ENCODE measurements at places on chromosomes 13 and 19.
A peak's percentile ranks its signal among the peaks of the same experiment; 100 is the strongest.

GRCh38 chr13:46751811-46752635 lies 44.9 kb downstream of the ESD start:
- peak; percentile 3 for DNase-seq

DNA sequence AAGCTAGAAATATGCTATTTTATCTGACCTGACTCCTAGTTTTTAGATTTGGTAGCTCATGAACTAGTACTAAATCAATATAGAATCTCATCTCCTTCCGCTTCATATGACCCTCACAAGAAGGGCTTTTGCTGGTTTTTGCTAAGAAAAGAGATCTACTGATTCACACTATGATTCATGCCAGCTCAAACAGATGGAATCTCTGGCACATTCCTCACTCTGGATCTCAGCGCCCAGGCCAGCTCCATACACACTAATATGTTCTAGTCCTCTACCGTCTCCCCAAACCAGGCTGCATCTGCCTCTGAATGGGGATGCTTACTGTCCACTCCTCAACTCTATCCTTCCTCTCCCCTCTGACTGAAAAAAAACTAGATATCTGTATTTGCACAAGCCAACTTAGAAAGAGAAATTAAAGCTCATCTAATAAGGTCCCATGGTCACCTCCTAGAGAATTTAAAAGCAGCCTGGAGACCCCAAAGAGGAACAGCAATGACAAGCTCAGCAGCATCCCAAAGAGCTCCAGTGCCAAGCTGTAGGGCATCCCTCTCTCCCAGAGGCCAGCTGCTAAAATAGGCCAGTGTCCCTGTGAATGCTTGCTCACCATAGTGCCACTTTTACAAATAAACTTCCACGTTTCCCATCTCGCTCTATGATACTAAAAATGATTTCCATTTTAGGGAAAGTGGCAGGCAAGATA lies 74.9 kb downstream of the LHFPL6 start:
- DNase-seq = no peak

- DNase-seq = no peak
Measured at GRCh38 chr13:28584873-28585381, 74.0 kb upstream of the POMP start.

DNA sequence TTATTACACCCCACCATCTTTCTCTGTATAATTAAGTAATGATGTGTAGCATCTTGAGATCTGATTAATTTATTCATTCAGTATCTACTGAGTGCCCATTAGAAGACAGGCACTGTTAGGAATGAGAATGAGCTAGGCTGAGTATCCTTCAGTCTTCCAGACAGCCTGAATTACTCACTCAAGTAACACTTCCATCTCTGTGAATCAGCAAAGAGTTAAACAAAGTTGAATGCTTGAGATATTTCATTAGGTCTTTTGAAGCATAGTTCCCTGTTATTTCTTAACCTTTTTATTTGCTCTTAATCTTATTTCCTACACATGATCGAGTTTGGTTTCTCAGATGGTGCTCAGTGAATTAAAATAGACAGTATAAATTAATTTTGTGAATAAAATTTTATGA lies 413.7 kb downstream of the DCT start:
- DNase-seq = no peak

DNA sequence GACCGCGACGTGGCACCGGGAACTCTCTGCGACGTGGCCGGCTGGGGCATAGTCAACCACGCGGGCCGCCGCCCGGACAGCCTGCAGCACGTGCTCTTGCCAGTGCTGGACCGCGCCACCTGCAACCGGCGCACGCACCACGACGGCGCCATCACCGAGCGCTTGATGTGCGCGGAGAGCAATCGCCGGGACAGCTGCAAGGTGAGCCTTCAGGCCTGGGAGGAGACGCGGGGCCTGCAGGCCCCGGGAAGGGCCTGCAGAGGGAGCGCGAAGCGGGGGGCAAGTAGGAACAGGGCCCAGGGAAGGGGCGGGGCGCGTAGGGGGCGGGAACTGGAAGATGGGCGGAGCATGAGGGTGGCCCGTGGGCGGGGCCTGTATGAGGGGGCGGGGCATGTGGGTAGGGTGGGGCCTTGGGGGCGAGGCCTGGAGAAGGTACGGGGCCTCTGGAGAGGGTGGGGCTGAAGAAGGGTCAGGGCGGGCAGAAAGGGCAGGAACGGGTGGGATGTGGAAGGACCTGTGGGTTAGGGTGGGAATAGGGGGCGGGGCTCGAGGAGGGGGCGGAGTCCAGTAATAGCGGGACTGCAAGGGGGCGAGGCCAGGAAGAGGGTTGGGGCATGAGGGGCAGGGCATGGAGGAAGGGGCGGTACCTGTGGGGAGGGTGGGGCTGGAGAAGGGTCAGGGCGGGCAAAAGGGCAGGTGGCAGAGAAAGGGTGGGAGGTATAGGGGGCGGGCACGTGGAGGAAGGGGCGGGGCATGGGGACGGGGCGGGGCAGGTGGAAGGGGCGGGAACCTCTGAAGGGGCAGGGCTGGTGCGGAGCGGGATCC lies 2.5 kb downstream of the CFD start:
- DNase-seq = peak; percentile 54

DNA sequence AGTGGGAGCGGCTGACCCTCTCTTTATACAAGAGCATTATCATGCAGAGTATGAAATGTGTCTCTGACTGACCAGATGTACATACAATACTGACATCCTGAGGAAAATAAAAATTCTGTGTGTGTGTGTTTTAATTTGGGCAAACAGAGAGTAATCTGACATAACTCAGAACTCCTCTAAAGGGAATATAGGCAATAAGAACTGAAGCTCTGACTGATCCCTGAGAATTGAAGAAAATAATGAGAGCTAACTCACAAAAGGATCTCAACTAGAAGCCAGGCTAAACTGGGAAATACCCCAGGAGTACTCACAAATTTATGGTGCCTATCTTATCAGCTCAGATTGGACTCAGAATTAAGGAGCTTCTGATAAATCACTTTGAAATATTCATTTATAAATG lies 539.9 kb downstream of the OLFM4 start:
- DNase-seq = no peak

DNA sequence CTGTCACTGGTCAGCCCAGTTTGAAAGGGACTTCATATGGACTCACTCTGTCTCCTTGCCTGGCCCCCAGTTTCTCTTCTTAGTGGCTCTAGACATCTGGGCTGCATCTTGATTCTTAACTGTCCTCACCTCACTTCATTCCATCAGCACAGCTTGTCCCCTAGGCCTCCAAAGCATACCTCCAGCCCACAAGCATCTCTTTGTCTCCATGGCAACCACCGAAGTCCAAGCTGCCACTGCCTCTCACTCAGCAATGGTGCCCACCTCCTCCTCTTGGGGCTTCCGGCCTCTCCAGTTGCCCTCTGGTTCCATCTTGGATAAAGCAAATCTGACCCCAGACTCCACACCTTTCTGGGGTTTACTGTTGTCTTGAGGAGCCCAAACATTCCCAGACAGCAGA lies 9.9 kb upstream of the KLHL26 start:
- no peak for DNase-seq

DNA sequence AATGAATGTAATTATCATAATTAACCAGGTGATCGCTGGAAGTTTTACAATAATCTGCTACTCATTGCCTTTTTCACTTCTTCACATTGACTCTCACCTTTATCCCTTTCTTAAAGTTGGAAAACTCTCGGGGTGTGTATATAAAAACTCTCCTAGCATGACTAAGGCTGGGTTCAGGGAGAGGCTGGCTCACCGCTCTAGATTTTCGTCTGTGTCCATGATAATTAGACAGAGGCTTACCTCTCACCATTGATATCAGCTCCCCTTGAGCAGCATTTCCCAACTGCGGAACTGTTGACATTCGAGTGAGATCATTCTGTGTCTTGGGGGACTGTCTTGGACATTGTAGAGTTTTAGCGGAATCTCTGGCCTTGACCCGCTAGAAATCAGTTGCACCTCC lies 39.4 kb downstream of the NFIX start:
- no peak for DNase-seq

DNA sequence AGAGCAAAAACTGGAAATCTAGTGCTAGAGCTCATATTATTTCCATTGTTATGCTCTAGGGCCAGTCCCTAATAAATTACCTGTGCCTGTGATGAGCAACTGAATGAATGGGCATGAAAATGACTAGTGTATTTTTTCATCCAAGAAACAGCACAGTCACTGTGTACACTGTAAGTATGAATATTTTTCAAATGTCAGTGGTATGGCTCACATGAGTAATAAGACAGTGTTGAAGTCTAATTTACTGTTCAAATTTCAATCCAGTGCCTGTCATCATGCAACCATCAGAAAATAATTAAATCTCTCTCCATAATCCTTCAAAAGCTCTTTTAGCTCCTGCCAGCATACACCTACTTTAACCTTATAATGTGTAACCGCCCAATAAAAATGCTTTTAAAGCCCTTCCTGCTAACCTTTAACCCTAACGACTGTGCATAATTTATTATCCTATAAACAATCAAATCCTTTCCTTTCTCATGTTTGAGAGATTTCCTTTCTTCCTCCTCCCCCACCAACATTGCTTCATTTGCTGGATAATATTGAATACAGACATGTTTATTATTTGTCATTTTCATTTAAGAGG lies 378.3 kb downstream of the GPC5 start:
- no peak for DNase-seq

DNA sequence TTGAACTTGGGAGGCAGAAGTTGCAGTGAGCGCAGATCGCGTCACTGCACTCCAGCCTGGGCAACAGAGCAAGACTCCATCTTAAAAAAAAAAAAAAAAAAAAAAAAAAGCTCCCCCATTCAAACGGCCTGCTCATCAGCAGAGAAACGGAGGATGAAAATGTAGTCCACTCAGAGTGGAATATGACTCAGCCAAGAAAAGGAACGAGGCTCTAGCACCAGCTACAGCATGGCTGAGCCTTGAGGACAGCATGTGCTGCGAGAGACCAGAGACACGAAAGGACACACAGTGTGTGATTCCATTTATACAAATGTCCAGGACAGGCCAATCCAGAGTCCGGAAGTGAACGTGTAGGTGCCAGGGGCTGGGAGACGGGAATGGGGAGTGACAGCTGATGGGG lies 18.1 kb upstream of the MIER2 start:
- DNase-seq = no peak

- DNase-seq = no peak
Measured at GRCh38 chr13:56515441-56515840, 625.3 kb upstream of the PRR20A start.

GRCh38 chr13:50126263-50126992 lies 111.2 kb downstream of the KCNRG start:
- no peak for DNase-seq

DNA sequence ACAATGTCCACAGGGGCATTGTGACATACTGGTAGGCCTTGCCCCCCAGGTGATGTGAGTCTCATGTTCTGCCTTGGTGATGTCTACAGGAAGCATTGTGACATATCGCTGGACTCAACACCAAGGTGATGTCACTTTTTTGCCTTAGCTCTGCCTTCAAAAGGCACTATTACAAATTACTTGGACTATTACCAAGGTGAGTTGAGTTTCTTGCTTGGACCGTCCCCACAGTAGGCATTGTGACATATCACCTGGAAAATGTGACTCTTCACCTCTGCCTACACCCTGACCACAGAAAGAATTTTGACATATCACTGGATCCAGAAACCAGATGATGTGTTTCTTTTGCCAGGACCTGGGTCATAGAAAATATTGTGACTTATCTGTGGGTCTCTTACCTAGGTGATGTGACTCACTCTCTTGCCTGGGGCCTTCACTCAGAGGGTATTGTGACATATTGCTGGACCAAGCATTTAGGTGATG lies 60.6 kb upstream of the ZNF724 start:
- no peak for DNase-seq
